ENCODE measurements at places on chromosomes 7 and 10. TPM values are rescaled to one million over a fixed set of nuclear protein-coding genes. Genes with fewer than 3 reads are reported as not detected.

MOGAT3 gene
- not detected for total RNA-seq

CRPPA gene
- total RNA-seq, result 1.2 TPM

ZNF800 gene
- total RNA-seq, result 31.9 TPM

MBL2 gene
- not detected for total RNA-seq

SORBS1 gene
- total RNA-seq, result 116 TPM

PLCE1 gene
- 13.0 TPM for total RNA-seq

STEAP1B gene
- total RNA-seq, result 8.8 TPM

ANXA8L1 gene
- 179 TPM for total RNA-seq

Data from vagina (tissue), 2 donors.